ENCODE measurements at places on chromosomes 12 and 14. TPM values are rescaled to one million over a fixed set of nuclear protein-coding genes. Genes with fewer than 3 reads are reported as not detected.

The CLEC1A gene
- total RNA-seq = under 0.01 TPM

The SLC35E3 gene
- total RNA-seq = 5.8 TPM

The ZNF26 gene
- 22.1 TPM for total RNA-seq

The LYZ gene
- 8.3 TPM for total RNA-seq

The GLIPR1L1 gene
- not detected for total RNA-seq

The TTC6 gene
- total RNA-seq = under 0.01 TPM

- peak; percentile 71 for DNase-seq
Observed at GRCh38 chr12:92493816-92494215, 209.0 kb upstream of the PLEKHG7 start.

DNA sequence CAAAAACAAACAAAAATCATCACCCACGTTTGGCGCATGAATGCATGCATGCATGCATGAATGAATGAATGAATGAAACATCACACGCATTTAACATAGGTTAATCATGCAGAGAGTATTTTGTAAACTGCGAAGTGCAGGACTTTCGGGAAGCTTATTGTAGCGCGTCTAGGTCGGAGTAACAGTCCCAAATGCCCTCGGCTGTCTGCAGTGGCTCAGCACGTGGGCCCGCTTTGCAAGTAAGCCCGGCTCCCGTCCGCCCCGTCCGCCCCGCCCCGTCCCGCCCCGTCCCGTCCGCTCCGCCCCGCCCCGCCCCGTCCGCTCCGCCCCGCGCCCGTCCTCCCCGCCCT lies 263 bp upstream of the IFT81 start:
- DNase-seq = no peak

DNA sequence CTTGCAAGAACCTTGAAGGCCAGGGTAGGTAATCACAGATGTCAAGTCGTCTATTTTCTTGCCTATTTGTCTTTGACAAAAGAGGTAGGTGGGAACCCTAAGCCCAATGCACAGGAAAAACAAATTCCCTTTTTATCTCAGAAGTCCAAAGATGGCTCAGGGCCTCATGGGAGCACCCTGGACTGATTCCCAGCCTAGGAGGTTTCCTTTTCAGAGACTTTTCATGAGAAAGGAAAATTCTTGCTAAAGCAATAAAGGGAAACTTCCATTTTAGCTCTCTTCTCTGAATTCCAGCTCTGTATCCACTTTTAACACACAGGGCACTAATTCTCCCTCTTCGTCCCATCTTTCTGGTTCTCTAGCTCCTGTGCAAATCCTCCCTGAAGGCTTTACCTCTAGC lies 1.2 kb downstream of the ZNF641 start:
- peak; percentile 88 for DNase-seq

GRCh38 chr12:104462931-104463339 lies 6.2 kb downstream of the CHST11 start:
- no peak for DNase-seq

DNA sequence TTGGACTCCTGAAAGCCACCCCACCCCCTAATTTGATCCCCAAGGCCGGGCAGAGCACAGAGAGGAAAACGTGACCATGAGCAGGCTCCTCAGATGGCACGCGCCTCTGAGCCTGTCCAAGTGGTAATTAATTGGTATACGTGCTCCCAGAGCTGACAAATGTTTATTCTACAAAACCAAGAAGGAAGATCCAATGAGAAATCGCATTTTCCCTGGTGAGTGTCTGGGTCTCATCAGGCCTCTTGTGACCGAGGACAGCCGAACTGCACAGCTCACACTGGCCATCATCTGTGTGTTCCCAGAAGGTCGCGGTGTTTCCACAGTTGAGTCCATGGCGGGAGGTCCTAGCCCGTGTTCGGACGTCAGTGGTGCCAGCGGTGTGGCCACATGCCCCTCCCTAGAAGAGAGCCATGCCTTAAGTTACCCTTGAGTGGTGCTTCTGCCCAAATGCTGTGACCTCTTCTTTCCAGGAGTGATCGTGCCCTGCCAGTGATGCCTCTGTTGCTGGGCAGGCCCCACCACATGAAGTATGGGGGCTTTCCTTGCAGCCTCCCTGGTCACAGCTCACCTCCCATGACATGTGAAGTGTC lies 317.5 kb upstream of the RTL1 start:
- no peak for DNase-seq

GRCh38 chr12:107435072-107435471 lies 250.5 kb upstream of the PWP1 start:
- DNase-seq = no peak

- DNase-seq = no peak
Observed at GRCh38 chr12:64937452-64937851, 113.0 kb downstream of the TBC1D30 start.

GRCh38 chr12:93208011-93208410 lies 169.7 kb upstream of the NUDT4 start:
- no peak for DNase-seq

- no peak for DNase-seq
Observed at GRCh38 chr12:100020370-100020769, 35.6 kb upstream of the ANKS1B start.

DNA sequence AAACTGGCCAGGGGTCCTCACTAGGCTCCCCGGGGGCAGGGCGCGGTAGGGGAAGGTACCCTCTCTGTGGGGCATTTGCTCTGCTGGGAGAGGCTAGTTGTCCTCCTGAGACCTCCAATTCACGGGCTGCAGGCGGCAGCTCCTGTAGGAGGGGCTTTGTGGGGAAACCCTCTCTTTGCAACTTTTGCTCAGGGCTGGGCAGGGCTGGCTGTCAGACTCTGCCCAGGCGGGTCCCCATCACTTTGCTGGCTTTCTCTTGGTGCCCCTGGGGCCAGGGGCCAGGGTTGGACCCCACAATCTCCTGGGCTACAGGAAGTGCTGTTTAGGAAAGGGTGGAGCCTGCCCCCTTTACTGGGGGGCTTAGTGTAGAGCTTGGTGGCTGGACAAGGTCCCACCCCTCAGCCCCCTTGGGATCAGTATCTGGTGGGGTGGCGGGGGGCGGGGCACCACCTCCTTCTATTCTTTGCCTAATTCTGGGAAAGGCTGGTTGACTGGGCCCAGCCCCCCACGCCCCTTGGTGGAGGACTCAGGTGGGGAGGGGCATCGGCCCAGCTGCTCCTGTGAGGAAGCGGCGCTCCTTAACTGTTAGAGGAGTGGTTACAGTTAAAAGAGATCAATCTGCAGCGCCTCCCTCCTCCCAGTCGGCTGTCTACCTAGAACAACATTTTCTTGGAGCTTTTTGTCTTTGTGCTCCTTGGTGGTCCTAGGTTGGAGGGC lies 918.7 kb downstream of the AACS start:
- DNase-seq = peak; percentile 39

DNA sequence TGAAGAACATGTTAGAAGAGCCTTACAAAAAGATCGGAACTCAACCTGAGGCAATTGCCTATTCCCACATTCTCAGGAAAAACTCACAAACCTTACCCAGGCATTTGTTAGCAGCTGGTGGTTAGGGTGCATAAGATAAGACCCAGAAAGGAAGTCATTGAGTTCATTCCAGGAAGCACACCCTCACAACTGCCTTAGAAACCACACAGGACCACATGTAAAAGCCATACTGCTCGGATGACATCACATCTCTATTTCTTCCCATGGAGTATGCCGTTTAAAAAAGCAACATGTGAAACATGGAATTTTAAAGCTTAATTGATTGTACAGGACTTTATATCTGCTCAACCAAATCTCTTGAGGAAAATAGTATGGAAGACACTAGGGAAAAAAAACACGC lies 411.2 kb downstream of the DAD1 start:
- DNase-seq = no peak

DNA sequence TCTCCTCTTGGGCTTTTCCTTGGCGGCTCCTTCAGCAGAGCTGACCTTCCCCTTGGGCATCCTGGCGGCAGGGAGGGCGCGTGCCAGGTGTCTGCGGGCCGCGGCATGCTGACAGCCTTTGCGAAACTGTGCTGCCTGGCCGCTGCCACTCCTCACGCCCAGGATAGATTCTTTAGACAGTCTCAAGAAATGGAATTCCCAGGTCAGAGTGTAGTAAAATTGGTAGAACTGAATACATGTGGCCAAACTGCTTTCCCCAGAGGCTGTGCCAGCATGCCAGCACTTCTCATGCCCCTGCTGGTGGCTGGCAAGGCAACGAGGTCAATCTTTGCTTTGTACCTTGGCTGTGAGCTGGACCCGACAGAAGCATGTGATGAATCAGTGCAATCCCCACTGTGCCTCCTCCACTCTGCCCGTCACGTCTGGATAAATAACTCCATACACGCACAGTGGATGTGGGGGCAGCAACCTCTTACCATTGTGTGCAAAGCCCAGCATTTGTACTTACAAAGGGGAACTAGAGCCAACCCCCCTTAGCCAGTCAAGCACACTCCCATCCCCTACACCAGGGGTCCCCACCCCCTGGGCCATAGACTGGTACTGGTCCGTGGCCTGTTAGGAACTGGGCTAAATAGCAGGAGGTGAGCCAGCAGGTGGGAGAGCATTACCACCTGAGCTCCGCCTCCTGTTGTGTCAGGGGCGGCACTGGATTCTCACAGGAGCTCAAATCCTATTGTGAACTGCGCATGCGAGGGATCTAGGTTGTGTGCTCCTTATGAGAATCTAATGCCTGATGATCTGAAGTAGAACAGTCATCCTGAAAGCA lies 90.9 kb downstream of the ACTN1 start:
- peak; percentile 90 for DNase-seq

GRCh38 chr12:27304856-27305255 lies 27.8 kb upstream of the BMAL2 start:
- no peak for DNase-seq

- DNase-seq = no peak
Observed at GRCh38 chr12:91818227-91819131, 327.2 kb downstream of the BTG1 start.

DNA sequence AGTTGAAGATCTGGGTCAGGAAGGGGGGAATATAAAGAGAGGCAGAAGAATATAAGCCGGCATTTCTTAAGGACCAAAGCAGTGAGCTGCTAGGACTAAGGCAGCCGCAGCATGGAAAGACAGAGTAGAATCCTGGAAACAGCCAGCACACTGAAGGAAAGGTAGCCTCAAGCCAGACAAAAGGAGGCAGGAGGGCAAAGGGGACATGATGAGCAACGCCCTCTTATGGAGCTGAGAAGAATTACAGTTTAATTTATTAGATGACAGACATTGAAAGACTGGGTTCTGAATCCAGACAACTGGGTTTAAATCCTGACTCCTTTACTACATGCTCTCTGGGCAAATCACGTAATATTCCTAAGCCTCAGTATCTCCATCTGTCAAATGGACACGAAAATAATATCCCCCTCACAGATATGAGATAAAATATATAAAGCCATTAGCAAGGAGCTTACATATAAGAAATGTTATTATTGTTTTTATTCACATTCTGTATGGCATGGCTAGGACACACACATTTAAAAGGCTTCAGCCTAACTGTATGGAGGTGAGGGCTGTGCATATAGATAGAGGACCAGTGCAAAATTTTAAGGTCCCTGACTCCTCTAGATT lies 8.1 kb upstream of the PCED1B start:
- DNase-seq = peak; percentile 11

DNA sequence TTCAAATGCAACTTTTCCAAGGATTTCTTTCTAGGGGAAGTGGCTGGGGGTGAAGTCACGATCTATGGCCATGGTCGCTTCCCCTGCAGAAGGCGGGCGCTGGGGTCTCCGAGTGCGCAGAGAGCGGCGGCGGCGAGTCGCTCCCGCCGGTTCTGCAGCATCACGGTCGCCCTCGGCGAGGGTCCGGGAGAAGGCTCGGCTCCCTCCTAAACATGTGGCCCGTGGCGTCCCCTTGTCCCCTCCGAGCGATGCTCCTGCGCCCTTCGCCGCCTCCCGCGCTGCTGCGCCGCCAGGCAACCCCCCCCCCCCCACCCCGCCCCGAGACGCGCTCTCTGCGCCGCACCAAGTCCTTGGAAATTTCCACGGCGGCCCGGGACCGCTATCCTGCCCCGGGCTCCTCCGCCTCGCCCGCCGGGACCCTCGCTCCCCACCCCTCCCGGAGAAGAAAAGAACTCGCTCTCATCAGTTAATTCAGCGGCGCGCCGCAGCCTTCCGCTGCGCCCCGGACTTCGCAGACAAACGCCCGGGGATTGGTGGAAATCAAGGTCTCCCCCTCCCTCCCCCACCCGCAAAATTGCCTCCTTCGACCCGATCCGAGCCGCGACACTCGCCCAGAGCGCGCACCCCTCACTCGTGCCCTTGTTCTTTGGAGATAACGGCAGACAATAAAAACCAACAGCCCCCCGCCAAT lies at the start of gene ST8SIA1:
Gene ST8SIA1, minus strand, starts transcription at position 298 of the 691 bp plus-strand sequence. CDS start 475 bp downstream, outside the sequence.
- DNase-seq = peak; percentile 73

DNA sequence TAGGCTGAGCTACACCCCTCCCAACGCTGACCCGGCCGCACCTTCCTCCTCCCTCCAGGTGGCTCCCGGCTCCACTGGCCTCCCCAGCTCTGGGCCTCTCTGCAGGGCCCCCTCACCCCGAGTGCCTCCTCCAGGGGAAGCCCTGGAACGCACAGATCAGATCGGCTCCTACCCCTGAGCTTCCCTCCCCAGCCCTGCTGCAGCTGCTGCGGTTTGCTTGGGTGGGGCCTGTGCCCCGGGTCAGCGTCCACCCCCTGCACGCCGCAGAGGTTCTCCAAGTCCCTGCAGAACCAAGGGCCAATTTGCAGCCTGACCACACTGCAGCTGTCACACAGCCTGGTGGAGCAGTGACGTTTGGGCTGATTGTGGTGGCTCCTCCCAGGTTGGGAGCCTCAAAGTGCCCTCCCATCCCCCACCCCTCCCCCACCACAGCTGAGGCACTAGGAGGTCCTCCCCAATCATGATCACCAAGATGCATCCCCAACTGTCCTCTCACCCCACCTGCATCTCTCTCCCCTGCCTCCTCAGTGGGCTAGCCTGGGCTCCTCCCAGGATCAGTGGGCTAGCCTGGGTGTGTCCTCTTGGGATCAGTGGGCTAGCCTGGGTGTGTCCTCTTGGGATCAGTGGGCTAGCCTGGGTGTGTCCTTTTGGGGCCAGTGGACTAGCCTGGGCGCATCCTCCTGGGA lies 12.8 kb upstream of the FBRSL1 start:
- peak; percentile 83 for DNase-seq

DNA sequence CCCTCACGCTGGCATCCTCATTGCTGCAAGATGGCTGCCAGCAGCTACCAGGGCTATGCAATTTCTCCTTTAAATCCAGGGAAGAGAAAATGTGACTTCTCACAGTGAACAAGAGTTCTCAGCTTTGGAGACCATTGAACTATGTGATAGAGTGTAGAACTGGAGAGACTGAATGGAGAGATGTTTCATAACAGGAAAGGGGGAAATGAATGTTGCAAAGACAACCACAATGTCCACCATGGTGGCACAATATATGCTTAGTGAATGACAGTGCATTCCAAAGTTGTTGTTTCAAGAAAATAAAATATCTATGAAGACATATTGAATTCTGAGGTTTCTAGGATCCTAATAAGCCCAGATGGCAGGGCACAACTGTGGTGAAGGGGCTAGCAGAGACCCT lies 13.2 kb upstream of the COCH start:
- DNase-seq = no peak

- no peak for DNase-seq
Observed at GRCh38 chr12:110426406-110426805, 22.9 kb upstream of the ANAPC7 start.

DNA sequence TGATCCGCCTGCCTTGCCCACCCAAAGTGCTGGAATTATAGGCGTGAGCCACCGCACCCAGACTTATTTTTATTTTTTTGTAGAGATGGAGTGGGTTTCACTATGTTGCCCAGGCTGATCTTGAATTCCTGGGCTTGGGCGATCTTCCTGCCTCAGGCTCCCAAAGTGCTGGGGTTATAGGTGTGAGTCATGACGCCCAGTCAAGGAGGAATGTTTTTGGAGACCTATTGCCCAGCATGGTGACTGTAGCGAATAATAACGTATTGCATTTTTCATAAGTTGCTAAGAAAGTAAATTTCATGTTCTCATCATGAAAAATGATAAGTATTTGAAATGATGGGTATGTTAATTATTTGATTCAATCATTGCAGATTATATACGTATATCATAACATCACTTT lies 46.5 kb downstream of the TEAD4 start:
- DNase-seq = no peak
